ENCODE measurements at places on chromosomes 2 and 18. TPM values are rescaled to one million over a fixed set of nuclear protein-coding genes. Genes with fewer than 3 reads are reported as not detected.

GRCh38 chr2:191512216-191512835 is 165.6 kb upstream of the NABP1 start:
- H3K4me1 ChIP-seq = no peaks in the 10 kb centered on the region
- H3K4me3 ChIP-seq = no peak overlapping the region
- DNase-seq = no peak
- H3K27me3 ChIP-seq = no peaks in the 10 kb centered on the region
- H3K27ac ChIP-seq = no peak overlapping the region
- no peaks in the 10 kb centered on the region for H3K36me3 ChIP-seq

DNA sequence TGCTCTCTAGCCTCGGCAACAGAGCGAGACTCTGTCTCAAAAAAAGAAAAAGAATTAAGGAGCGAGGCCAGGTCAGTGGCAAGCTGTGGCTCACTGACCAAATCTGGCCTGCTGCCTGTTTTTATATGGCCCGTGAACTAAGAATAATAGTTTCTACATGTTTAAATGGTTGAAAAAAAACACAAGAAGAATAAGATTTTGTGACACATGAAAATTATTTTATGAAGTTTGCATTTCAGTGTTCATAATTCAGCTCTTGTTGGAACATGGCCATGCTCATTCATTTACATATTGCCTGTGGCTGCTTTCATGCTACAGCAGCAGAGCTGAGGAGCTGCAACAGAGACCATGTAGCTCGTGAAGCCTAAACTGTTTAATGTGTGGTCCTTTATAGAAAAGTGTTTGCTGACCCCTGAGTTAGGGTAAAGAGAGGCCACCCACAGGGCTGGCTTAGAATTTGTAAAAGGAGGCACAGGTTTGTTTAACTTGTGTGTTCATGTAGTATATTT is 59.5 kb downstream of the MFSD6 start:
- no peaks in the 10 kb centered on the region for H3K36me3 ChIP-seq
- no peak overlapping the region for H3K4me3 ChIP-seq
- peaks cover 12% of the 10 kb centered on the region for H3K4me1 ChIP-seq
- no peaks in the 10 kb centered on the region for H3K27me3 ChIP-seq
- peak; percentile 27 for DNase-seq

- no peak for DNase-seq
- H3K4me3 ChIP-seq = no peak overlapping the region
- H3K27me3 ChIP-seq = no peaks in the 10 kb centered on the region
- H3K36me3 ChIP-seq = no peaks in the 10 kb centered on the region
Observed at GRCh38 chr2:158187908-158188307, 86.2 kb downstream of the UPP2 start.

DNA sequence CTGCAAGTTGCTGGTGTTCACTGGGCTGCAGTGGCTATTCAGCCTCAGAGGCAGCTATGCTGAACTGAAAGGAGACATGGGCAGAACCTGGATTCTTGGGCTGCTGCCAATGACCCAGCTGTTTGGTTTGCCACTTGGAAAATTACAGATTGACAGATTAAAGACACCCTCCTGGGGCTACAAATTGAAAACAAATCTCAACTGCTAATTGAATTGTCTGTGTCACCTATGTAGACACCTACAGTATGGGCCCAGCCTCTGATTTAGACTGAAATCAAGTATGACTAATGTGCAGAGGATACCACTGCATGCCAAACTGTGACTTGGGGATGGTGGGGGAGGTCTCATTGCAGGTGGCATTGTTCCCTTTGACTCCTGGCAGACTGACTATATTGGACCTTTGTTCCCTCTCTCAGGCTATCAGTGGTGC is 42.8 kb downstream of the ITSN2 start:
- no peaks in the 10 kb centered on the region for H3K27me3 ChIP-seq
- H3K27ac ChIP-seq = no peak overlapping the region
- DNase-seq = no peak
- no peaks in the 10 kb centered on the region for H3K36me3 ChIP-seq
- H3K4me3 ChIP-seq = no peak overlapping the region
- peaks cover 6% of the 10 kb centered on the region for H3K4me1 ChIP-seq

DNA sequence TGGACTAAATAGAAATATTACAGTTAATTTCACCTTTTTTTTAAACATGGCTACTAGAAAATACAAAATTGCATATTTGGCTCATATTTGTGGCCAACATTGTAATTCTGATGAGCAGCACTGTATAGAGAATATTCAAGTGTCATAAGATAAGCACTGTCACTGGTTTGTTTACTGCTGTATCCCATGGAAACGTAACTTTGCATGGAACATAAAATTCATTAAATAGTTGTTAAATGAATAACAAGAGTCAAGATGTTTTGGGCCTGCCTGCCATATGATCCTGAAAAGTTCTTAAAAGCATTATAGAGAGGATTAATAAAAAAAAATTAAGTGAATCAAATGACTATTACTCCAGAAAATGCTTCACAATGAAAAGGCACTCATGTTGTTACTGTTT is 763.7 kb upstream of the CRIM1 start:
- no peak overlapping the region for H3K27ac ChIP-seq
- no peaks in the 10 kb centered on the region for H3K36me3 ChIP-seq
- no peaks in the 10 kb centered on the region for H3K4me1 ChIP-seq
- no peaks in the 10 kb centered on the region for H3K27me3 ChIP-seq
- H3K4me3 ChIP-seq = no peak overlapping the region

GRCh38 chr2:100107906-100108647 is 34.3 kb downstream of the AFF3 start:
- no peak overlapping the region for H3K27ac ChIP-seq
- peaks cover 14% of the 10 kb centered on the region for H3K4me1 ChIP-seq
- H3K4me3 ChIP-seq = no peak overlapping the region
- no peak for DNase-seq

DNA sequence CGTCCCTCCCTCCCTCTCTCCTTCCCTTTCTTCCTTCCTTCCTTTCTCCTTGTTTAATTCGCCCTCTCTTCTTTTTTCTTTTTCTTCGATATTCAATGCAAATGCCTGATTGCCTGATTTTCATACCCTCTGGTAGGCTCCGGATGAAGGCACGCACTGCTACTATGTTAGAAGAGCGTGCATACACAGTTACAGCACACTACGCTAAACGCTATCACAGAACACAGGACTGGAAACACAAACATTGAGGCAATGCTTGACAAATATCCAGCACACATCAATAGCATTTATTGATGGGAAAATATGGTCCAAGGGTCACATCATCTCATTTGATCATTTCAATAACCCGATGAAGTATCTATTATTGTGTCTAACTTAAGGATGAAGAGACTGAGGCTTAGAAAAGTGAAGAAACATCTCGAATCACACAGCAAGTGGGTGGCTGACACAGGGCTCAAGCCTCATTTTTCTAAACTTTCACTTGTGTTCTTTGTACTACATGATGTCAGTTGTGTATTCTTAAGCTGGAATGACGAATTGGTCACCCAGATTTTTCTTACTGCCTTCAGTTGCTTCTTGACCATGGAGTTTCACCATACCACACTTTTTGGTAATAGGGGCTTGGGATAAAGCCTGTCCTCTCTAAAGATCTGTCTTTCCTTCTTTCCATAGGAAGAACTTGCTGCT is 101.8 kb downstream of the TRIB2 start:
- no peaks in the 10 kb centered on the region for H3K36me3 ChIP-seq
- no peaks in the 10 kb centered on the region for H3K27me3 ChIP-seq
- H3K4me3 ChIP-seq = no peak overlapping the region

GRCh38 chr2:226124548-226125011 is 675.0 kb downstream of the IRS1 start:
- H3K27me3 ChIP-seq = no peaks in the 10 kb centered on the region
- H3K4me1 ChIP-seq = no peaks in the 10 kb centered on the region
- no peak overlapping the region for H3K27ac ChIP-seq
- peak; percentile 27 for DNase-seq
- no peak overlapping the region for H3K4me3 ChIP-seq

DNA sequence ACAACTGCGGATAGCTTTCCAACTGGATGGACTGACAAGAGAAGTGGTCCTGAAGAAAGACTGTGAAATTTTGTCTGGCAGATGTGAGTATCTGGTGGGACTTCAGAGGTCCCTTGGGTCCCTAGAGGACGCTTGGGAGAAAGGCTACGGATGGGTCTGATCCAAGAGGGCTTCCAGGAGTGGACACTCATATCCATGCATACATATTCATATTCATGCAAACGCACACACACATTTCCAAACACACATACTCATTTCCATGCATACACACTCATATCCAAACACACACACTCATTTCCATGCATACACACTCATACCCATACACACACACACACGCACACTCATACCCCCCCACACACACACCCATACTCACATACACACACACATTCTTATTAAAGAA is 200.2 kb upstream of the DDX18 start:
- H3K4me3 ChIP-seq = no peak overlapping the region
- H3K27ac ChIP-seq = no peak overlapping the region
- no peaks in the 10 kb centered on the region for H3K27me3 ChIP-seq

- no peak overlapping the region for H3K4me3 ChIP-seq
- no peaks in the 10 kb centered on the region for H3K4me1 ChIP-seq
- H3K27ac ChIP-seq = no peak overlapping the region
- peak; percentile 68 for DNase-seq
Observed at GRCh38 chr18:75350512-75350839, 77.0 kb downstream of the SMIM21 start.

DNA sequence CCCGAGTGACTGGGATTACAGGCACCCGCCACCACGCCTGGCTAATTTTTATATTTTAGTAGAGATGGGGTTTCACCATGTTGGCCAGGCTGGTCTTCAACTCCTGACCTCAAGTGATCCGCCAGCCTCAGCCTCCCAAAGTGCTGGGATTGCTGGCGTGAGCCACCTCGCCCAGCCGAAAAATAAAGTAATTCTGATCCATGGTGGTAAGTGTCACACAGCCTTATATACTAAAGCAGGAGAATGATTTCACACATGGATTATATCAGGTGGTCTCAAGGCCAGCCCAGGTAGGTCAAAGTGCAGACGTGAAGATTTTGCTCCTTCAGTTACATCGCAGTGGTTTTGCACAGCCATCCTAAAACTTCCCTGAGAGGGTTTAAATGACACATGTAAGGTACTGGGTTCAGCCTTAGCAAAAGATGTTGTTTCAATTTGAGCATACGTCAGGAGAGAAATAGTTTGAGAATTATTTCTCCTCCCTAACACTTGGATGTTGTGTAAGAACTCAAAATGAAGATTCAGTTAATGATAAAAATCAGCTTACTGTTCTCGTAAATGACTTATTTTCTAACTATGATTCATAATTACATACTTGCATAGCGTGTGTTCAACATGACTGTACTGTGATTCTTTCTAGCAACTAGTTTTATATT is 93.0 kb upstream of the SLC39A10 start:
- no peaks in the 10 kb centered on the region for H3K36me3 ChIP-seq
- H3K4me1 ChIP-seq = peaks cover 29% of the 10 kb centered on the region
- DNase-seq = peak; percentile 85

DNA sequence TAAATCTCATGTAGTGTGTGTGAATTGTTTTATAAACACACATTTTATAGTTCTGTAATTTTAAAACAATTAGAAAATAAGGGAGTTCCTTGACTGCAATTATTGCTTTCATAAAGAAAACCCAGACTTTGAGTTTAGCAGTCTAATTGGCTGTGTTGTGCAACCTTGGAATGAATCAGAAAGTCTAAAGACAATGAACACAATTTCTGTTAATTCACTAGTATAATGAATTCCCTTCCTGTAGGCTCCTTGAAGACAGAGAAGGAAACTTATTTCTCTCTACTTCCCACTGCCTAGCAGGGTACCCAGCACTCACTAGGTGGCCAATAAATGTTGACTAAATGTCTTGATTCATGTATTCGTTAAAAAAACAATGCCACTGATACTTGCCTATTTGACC is 79.9 kb downstream of the ANTXR1 start:
- H3K4me1 ChIP-seq = no peaks in the 10 kb centered on the region
- H3K36me3 ChIP-seq = peaks cover 11% of the 10 kb centered on the region
- H3K27ac ChIP-seq = no peak overlapping the region
- no peaks in the 10 kb centered on the region for H3K27me3 ChIP-seq

- no peak overlapping the region for H3K27ac ChIP-seq
- H3K4me1 ChIP-seq = no peaks in the 10 kb centered on the region
- H3K27me3 ChIP-seq = no peaks in the 10 kb centered on the region
- no peak for DNase-seq
Observed at GRCh38 chr2:89825034-89825433, 1133.6 kb downstream of the RPIA start.

DNA sequence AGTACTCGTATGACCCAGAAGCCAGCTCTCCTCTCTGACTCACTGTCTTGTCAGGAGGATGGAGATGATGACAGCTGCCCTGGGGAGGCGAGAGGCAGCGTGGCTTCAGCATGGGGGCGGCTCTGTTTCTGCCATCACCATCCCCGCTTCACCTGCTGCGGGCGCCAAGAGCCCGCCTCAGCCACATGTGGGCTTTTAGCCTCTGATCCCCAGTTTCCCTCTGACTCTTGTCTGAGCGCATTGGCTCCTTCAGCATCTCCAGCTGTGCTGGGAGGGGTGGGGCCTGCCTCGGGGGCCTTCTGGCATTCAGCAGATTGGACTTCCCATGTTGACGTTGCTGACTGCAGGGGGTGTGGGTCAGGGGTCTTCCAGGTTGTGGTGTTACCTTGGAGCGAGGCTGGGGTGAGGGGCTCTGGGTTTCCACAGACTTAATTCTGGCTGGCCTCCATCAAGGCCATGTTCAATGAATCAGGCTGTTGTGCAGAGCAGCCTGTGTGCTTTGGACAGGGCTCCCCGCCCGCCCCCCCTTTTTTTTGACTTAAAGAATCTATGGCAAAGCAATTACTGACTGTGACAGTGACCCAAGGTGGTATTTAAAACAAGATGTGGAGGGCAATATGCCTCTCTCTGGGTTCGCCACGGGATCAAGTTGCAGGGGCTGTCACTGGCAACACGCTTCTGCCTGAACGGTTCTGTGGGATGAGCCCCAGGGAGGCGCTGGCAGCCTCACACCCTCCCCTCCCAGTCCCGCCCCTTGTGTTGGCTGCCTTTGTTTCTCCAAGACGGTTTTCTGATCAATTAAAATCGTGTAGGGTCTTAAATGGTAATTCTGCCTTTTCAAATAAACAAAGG is 228.3 kb downstream of the LDLRAD4 start:
- H3K27me3 ChIP-seq = no peaks in the 10 kb centered on the region
- no peak overlapping the region for H3K4me3 ChIP-seq
- peaks cover 27% of the 10 kb centered on the region for H3K4me1 ChIP-seq
- no peak for DNase-seq
- H3K36me3 ChIP-seq = no peaks in the 10 kb centered on the region

DNA sequence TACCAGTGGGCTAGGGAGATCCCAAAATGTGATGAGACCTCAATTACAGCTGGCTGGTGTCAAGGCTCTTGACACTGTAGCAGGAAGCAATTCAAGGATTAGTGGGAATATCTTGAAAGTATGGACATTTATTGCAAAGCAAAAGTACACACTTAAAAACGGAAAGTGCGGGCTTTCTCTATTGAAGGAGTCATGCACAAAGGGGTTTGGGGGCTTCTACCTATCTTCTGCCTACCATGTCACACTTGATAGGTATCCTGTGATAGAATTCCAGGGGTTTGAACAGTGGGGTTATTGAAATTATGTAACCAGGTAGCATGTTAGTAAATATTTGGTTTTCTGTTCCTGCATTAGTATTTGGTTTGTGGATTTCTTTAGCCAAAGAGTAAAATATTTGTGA is 1652.1 kb upstream of the DDX18 start:
- DNase-seq = no peak
- no peaks in the 10 kb centered on the region for H3K27me3 ChIP-seq
- H3K27ac ChIP-seq = no peak overlapping the region
- no peak overlapping the region for H3K4me3 ChIP-seq
- no peaks in the 10 kb centered on the region for H3K36me3 ChIP-seq

GRCh38 chr18:31617031-31617717 is 25.5 kb downstream of the TTR start:
- no peaks in the 10 kb centered on the region for H3K4me1 ChIP-seq
- H3K27ac ChIP-seq = no peak overlapping the region
- no peak for DNase-seq
- H3K27me3 ChIP-seq = no peaks in the 10 kb centered on the region

Gene GNLY
- total RNA-seq = not detected

Gene C2orf92
- 8.5 TPM for total RNA-seq

Gene RBM44
- 0.32 TPM for total RNA-seq

Gene VIL1
- not detected for total RNA-seq

Gene DUSP19
- total RNA-seq = 3.1 TPM

Gene NAT8
- not detected for total RNA-seq

Data from astrocyte (in vitro differentiated cells and primary cell).